ENCODE measurements at places on chromosomes 6 and 20.

GRCh38 chr6:136771306-136771705, 21.0 kb downstream of the MAP3K5 start:
- no peak for DNase-seq

- DNase-seq = no peak
Measured at GRCh38 chr6:142822383-142822782, 122.6 kb downstream of the HIVEP2 start.

DNA sequence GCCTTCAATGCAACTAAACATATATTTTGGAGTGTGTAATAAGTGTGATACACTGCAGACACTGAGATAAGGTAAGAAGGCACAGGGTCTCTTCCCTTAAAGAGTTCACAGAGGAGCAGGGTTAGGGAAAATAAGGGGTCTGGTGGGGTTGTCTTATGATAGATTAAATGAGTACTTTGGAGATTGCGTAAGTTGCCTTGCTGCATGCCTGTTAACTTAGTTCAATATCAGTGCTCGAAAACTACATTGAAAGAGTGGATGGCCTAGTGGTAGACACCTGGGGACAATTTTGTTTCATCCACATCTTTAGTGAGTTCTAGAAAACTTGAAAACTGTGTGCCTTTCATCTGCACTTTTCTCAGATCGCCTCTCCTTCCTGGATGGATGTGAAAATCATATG, 123.2 kb upstream of the BTBD3 start:
- DNase-seq = no peak

DNA sequence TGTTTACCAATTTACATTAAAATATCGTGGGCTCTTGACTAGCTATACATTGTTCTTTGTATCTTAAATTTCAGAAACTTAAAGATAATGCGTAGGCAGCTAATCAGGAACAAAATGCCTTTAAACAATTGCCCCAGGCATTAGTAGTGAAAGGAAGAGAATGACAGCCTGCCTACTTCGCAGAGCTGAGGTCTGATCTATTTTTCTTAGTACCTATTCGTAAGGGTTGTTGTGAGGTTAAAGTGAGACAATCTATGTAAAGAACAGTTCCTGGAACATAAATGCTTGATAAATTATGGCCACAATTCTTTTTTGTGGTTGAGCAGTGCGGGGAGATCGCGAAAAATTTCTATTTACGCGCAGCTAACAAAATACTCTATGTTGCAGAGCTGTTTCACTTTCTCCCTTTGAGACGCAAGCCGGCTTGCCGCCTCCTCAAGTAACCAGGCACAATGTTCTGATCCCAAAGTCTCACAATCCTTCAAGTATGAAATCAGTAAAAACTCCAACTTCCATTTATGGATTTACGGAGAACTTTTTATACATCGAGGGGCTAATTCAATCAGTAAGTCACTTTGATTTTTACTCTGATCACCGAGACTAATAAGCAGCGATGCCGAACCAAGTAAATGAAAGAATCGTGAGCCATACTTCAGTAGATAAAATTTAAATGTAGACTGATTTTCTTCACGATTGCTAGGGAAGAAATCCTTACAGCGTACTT, 878 bp upstream of the PNRC1 start:
- peak; percentile 60 for DNase-seq

DNA sequence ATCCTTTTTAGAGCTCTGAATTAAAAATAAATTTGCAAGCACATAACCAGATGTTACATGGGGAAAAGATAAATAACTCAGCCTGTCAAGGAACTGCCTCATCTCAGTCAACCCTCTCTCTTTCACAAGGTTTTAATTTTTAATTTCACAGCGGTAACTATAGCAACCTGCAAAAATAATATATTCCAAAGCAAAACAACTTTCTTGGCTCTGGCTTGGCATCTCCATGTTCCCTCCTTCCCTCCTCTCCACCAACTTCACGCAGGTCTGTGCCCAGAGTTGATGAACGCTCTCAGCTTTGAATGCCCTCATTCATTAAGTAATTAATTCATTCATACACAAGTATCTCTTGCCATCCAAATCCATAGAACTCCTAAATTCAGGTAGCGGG, 32.5 kb upstream of the SIRPA start:
- no peak for DNase-seq

GRCh38 chr6:166204852-166205650, 37.4 kb upstream of the TBXT start:
- no peak for DNase-seq
